ENCODE measurements at places on chromosomes 11 and 22. TPM values are rescaled to one million over a fixed set of nuclear protein-coding genes. Genes with fewer than 3 reads are reported as not detected.

DNA sequence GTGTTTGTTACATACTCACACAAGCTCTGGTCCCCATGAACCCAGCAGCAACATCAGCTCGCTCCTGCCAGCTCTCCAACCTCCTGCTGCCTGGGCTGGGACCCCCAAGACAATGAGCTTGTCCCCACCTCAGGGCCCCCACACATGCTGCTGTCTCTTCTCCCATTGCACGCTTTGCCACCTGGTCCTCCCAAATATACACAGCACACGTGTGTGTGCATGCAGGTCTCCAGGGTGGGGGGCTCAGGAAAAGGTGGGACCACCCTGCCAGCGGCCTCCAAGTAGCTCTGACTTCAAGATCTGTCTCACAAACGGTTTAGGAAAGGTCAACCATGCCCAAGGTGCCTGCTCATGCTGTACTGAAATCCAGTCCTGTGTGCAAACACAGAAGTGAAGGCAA, 68.1 kb upstream of the CCND1 start:
- peaks cover 4% of the 10 kb centered on the region for H3K27me3 ChIP-seq
- H3K27ac ChIP-seq = no peak overlapping the region
- H3K4me1 ChIP-seq = no peaks in the 10 kb centered on the region
- H3K36me3 ChIP-seq = no peaks in the 10 kb centered on the region

DNA sequence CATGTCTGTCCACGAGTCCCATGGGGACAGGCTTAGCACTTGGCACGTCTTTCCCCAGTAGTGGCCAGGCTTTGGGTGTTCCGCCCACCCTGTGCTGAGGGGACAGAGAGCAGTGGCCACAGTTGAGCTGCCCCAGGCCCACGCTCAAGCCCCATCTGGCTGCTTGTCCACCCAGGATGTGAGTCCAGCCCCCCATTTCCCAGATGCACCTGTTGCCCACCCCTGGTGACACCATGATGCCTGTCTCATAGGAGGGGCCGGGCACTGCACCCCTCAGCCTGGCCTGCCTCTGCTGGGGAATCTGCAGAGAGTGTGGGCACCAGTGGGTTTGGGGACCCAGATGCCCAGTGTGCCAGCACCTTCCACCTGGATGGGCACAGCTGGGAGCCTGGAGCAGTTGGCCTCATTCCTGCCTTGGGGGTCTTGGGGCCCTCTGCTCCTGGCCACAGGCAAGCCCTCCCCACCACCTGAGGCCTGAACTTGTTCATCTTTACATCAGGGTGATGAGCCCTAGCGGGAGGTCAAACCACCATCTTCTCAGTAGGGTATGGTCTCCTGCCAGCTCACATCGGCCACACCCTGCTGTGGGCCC, 5.7 kb downstream of the SIGIRR start:
- H3K27me3 ChIP-seq = no peaks in the 10 kb centered on the region
- no peak overlapping the region for H3K4me3 ChIP-seq
- no peak overlapping the region for H3K27ac ChIP-seq
- H3K4me1 ChIP-seq = peaks cover 64% of the 10 kb centered on the region

DNA sequence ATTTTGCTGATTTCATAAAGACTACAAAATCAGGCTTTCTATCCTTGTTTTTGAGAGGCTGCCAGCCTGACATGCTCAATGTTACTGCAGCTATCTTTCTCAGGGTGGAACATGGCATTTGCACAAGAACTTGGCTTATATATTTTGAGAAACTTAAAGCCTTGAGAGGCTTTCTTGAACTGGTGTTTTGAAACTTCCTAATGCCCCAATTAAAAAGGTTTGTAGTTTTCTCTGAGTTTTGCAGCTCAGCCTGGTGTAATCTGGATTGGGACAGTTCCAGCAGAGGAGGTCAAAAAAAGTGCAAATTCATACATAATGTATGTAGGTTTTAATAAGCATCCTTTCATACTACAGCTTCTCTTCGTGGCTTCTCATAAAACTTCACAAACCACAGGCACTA, 223.4 kb downstream of the FAM76B start:
- H3K27me3 ChIP-seq = no peaks in the 10 kb centered on the region
- H3K27ac ChIP-seq = no peak overlapping the region
- no peak for DNase-seq
- H3K4me3 ChIP-seq = no peak overlapping the region
- H3K36me3 ChIP-seq = no peaks in the 10 kb centered on the region
- H3K4me1 ChIP-seq = no peaks in the 10 kb centered on the region

- no peak for DNase-seq
- H3K27me3 ChIP-seq = no peaks in the 10 kb centered on the region
- H3K4me3 ChIP-seq = no peak overlapping the region
- no peak overlapping the region for H3K27ac ChIP-seq
- no peaks in the 10 kb centered on the region for H3K4me1 ChIP-seq
Observed at GRCh38 chr11:102527041-102527440, 3.5 kb downstream of the MMP7 start.

- no peak overlapping the region for H3K27ac ChIP-seq
- no peaks in the 10 kb centered on the region for H3K36me3 ChIP-seq
- no peak for DNase-seq
- no peaks in the 10 kb centered on the region for H3K27me3 ChIP-seq
- H3K4me3 ChIP-seq = no peak overlapping the region
Observed at GRCh38 chr11:58726737-58727414, 4.9 kb downstream of the GLYAT start.

DNA sequence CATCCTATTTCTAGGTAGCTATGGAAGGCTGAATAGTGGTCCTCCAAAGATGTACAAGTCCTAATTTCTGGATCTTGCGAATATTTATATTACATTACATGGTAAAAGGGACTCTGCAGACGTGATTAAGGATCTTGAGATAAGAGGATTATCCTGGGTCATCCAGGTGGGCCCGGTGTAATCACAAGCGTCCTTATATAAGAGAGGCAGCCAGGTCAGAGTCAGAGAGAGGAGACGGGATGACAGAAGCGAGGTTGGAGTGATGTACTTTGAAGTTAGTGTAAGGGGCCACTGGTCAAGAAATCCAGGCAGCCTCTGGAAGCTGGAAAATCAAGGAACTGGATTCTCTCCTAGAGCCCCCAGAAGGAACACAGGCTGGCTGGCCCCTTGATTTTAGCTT, 70.1 kb upstream of the MYOD1 start:
- no peaks in the 10 kb centered on the region for H3K4me1 ChIP-seq
- H3K27ac ChIP-seq = no peak overlapping the region
- DNase-seq = no peak
- no peaks in the 10 kb centered on the region for H3K36me3 ChIP-seq

DNA sequence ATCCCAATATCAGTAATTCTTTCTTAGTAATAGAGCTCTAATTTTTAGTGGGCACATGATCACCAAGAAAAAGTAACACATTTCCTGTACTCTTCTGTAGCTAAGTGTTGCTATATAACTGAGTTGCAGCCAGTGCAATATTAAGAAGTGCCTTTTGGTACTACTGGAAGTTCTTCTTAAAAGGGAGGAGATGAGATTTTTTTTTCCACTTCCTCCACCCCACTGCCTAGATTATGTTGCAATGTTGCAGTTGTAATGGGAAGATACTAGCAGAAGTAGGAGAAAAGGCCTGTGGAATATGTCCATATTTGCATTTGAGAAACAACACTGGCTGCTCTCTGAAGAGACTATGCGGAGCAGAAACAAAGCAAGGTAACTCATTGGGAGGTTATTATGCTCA, 280.6 kb upstream of the ANO5 start:
- H3K27me3 ChIP-seq = no peaks in the 10 kb centered on the region
- H3K4me3 ChIP-seq = no peak overlapping the region
- DNase-seq = no peak
- H3K36me3 ChIP-seq = no peaks in the 10 kb centered on the region
- no peak overlapping the region for H3K27ac ChIP-seq

- H3K27me3 ChIP-seq = peaks cover 10% of the 10 kb centered on the region
- peaks cover 7% of the 10 kb centered on the region for H3K4me1 ChIP-seq
- no peaks in the 10 kb centered on the region for H3K36me3 ChIP-seq
- DNase-seq = no peak
- H3K27ac ChIP-seq = no peak overlapping the region
- H3K4me3 ChIP-seq = no peak overlapping the region
Observed at GRCh38 chr22:30547188-30547587, 647 bp upstream of the SEC14L6 start.

DNA sequence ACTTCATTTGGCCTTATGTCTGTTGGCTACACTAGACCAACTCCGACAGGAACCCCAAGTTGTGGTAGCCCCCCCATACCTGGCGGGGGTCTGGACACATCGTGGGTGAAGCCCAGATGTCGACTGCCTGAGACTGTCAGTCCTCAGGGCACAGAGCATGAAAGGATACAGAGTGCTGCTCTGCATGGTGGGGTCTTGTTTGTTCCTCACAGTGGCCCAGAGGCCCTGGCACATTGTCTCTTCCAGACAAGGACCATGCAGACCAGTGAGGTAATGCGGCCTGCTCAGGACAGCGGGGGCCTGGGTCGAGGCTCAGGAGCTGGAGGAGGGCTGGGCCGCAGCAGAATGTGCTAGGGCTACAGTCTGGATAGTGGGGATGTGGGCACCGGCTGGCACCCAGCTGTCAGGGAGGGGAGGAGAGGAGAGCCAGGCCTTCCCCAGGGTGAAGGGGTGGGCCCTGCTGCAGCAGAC, 14.6 kb downstream of the CAPN5 start:
- DNase-seq = no peak
- no peak overlapping the region for H3K27ac ChIP-seq
- no peaks in the 10 kb centered on the region for H3K27me3 ChIP-seq
- H3K4me3 ChIP-seq = no peak overlapping the region

- no peaks in the 10 kb centered on the region for H3K36me3 ChIP-seq
- H3K4me3 ChIP-seq = no peak overlapping the region
- peaks cover 11% of the 10 kb centered on the region for H3K4me1 ChIP-seq
- H3K27me3 ChIP-seq = no peaks in the 10 kb centered on the region
- no peak for DNase-seq
Observed at GRCh38 chr22:17167486-17167885, 8.4 kb upstream of the HDHD5 start.

DNA sequence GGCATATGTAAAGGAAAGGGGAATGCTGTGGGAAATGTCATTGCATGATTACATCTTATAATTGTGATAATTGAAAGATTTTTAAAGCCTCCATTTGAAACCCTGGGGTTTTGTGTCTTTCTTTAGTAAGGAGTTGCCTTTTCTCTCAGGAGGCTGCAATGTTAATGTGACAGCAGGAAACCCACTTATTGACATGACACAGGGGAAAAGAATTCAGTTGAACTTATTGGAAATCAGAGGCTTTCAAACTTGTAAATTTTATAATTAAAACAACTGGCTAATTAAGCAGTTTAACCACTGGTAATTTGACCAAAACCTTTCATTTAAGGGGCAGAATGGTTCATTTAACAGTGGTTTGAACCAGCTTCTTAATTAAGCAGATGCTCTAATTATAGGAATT, 31.2 kb downstream of the MRPL48 start:
- H3K27me3 ChIP-seq = no peaks in the 10 kb centered on the region
- H3K27ac ChIP-seq = no peak overlapping the region
- no peak overlapping the region for H3K4me3 ChIP-seq
- H3K36me3 ChIP-seq = no peaks in the 10 kb centered on the region
- DNase-seq = no peak

GRCh38 chr22:36385491-36386350, 2.0 kb downstream of the MYH9 start:
- DNase-seq = peak; percentile 75
- peak overlapping the region; percentile 78 for H3K27ac ChIP-seq
- no peaks in the 10 kb centered on the region for H3K27me3 ChIP-seq

DNA sequence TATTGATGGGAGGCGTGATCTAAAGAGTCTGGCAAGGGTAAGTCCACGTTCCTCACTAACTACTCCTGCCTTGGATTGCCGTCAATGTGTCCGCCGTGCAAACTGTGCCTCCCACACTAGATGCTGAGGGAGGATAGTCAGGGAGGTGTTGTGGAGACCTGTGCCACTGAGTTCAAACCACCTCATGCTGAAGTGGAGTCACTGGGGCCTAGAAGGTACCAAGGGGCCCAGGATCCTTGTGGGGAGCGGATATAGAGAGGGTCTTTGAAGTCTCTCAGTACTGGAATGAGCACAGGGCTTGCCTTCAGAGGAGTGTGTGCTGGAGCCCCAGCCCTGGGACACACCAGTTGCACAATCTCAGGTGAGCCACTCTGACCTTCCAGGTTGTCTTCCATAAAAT, 27.1 kb upstream of the TMPRSS4 start:
- no peaks in the 10 kb centered on the region for H3K27me3 ChIP-seq
- no peak overlapping the region for H3K4me3 ChIP-seq
- no peaks in the 10 kb centered on the region for H3K36me3 ChIP-seq

- peak within 1 kb of the TSS; percentile 89 for H3K4me3 ChIP-seq
- H3K36me3 ChIP-seq = peaks cover 28% of the 10 kb centered on the region
- H3K27ac ChIP-seq = peak within 1 kb of the TSS; percentile 60
- no peaks in the 10 kb centered on the region for H3K27me3 ChIP-seq
- DNase-seq = peak; percentile 78
Observed at GRCh38 chr22:37686002-37686982, at the start of gene NOL12. TSS of gene NOL12 (plus strand) at chr22:37686343. CDS start at chr22:37686393, 50 bp downstream.

- peak; percentile 9 for DNase-seq
- H3K27me3 ChIP-seq = peaks cover 9% of the 10 kb centered on the region
- peaks cover 14% of the 10 kb centered on the region for H3K4me1 ChIP-seq
- no peaks in the 10 kb centered on the region for H3K36me3 ChIP-seq
Observed at GRCh38 chr11:134536677-134537076, 124.6 kb upstream of the B3GAT1 start.

DNA sequence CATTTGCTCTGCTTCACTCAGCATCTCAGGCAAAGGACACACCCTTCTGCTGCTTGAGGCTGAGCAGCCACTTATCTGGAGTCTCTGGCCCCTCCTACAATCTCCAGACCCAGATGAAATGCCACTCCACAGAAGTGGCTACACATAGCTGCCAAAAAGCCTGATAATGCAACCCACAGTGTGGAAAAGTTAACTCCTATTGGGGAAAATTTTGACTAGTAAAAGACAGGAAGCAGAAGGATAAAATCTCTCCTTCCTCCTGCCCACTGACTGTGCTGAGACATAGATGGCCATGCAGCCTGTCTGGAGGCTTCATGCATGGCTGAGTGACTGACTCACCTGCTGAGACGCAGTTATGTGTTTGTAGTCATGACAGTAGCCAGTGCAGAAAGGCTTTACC, 92.3 kb upstream of the TEAD1 start:
- no peaks in the 10 kb centered on the region for H3K27me3 ChIP-seq
- H3K36me3 ChIP-seq = no peaks in the 10 kb centered on the region
- H3K4me3 ChIP-seq = no peak overlapping the region
- no peaks in the 10 kb centered on the region for H3K4me1 ChIP-seq

GRCh38 chr11:62461740-62462507, 43.1 kb downstream of the SCGB1A1 start:
- no peaks in the 10 kb centered on the region for H3K27me3 ChIP-seq
- H3K36me3 ChIP-seq = no peaks in the 10 kb centered on the region
- no peak overlapping the region for H3K4me3 ChIP-seq
- no peak overlapping the region for H3K27ac ChIP-seq
- no peak for DNase-seq

The BTG4 gene
- total RNA-seq = not detected

The CHST1 gene
- not detected for total RNA-seq

The OR51B5 gene
- total RNA-seq = not detected

The TMEM132A gene
- not detected for total RNA-seq

The SLC1A2 gene
- not detected for total RNA-seq

The TNNI2 gene
- 3.6 TPM for total RNA-seq

The INS gene
- not detected for total RNA-seq

The STK33 gene
- total RNA-seq = not detected

Data from natural killer cell (primary cell).